ENCODE measurements at places on chromosomes 11 and 22. TPM values are rescaled to one million over a fixed set of nuclear protein-coding genes. Genes with fewer than 3 reads are reported as not detected.

DNA sequence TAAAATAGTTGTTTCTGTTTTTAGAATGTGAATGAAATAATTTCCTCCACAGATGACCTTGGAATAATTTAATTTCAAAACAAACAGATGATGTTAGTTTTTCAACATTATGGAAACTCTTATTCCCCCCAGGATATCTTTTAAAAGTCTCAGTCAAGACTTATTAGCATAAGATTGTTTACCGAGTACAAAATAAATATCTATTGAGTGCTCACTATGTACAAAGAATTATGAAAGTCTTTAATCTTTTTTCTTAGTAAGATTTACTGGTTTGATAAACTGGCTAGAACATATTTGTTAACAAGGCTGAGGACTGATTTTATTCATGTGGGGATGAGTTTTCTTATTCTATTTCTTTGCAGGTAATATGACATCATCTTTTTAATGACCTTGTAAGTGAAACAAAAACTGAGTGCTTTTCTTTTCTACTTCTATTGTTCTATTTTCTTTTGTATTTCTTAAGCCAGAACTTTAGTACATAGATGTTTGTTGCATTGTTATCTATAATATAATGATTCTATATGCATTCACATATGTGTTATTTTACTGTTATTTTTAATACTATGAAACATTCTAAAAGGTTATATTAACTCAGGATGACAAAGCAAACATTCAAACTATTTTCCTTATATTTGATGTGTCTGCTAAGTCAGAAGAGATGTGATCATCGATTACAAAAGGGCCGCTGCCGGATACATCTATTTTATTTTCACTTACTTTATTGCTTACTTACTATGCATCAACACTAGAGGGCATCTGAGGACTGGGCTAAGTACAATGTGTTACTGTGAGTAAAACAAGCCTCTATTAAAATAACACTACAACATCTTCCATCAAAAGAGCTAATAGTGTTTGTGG lies 111.0 kb upstream of the ARHGAP42 start:
- peak; percentile 24 for DNase-seq
- H3K27me3 ChIP-seq = peaks cover 2% of the 10 kb centered on the region
- no peak overlapping the region for H3K27ac ChIP-seq
- no peaks in the 10 kb centered on the region for H3K36me3 ChIP-seq

- H3K36me3 ChIP-seq = no peaks in the 10 kb centered on the region
- H3K4me3 ChIP-seq = no peak overlapping the region
- DNase-seq = no peak
- no peak overlapping the region for H3K27ac ChIP-seq
- no peaks in the 10 kb centered on the region for H3K4me1 ChIP-seq
- peaks cover 13% of the 10 kb centered on the region for H3K27me3 ChIP-seq
Measured at GRCh38 chr22:27648853-27649252, 152.7 kb downstream of the MN1 start.

DNA sequence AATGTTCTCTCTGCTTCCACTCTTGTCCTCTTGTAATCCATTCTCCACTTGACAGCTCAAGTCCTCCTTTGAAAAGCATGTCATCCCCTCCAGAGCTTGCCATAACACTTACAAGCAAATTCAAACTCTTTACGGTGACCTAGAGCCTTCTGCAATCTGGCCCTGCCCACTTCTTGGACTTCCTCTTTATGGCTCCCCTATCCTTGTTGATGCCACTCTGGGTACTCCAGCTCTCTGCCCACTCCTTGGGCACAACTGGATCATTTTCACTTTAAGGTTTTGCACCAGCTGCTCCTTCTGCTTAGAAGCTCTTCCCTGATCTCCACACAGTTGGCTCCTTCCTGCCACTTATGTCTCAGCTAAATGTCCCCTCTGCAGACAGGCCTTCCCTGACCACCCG lies 217.9 kb downstream of the DSCAML1 start:
- H3K27me3 ChIP-seq = peaks cover 9% of the 10 kb centered on the region
- H3K4me3 ChIP-seq = no peak overlapping the region
- DNase-seq = no peak
- no peaks in the 10 kb centered on the region for H3K36me3 ChIP-seq

C11orf86 gene
- total RNA-seq = not detected

- no peak overlapping the region for H3K4me3 ChIP-seq
- DNase-seq = no peak
- no peaks in the 10 kb centered on the region for H3K36me3 ChIP-seq
- H3K27me3 ChIP-seq = peaks cover 19% of the 10 kb centered on the region
- H3K27ac ChIP-seq = no peak overlapping the region
- H3K4me1 ChIP-seq = no peaks in the 10 kb centered on the region
Measured at GRCh38 chr11:113519989-113520613, 44.9 kb upstream of the DRD2 start.

GRCh38 chr22:40176921-40177737 lies 596 bp upstream of the TNRC6B start:
- H3K27me3 ChIP-seq = no peaks in the 10 kb centered on the region
- H3K4me3 ChIP-seq = peak overlapping the region; percentile 89
- DNase-seq = peak; percentile 90
- H3K27ac ChIP-seq = peak overlapping the region; percentile 92
- H3K4me1 ChIP-seq = peaks cover 55% of the 10 kb centered on the region
- H3K36me3 ChIP-seq = peaks cover 8% of the 10 kb centered on the region

- H3K4me3 ChIP-seq = no peak overlapping the region
- no peaks in the 10 kb centered on the region for H3K36me3 ChIP-seq
- DNase-seq = no peak
- no peaks in the 10 kb centered on the region for H3K27me3 ChIP-seq
Measured at GRCh38 chr11:55942785-55943392, 6.7 kb upstream of the OR5I1 start.

KCNQ1 gene
- 9.1 TPM for total RNA-seq

PNPLA5 gene
- total RNA-seq = not detected

TIGD3 gene
- total RNA-seq = 0.58 TPM

GRCh38 chr22:30655532-30655931 lies 12.1 kb downstream of the DUSP18 start:
- H3K36me3 ChIP-seq = peaks cover 5% of the 10 kb centered on the region
- H3K4me3 ChIP-seq = no peak overlapping the region
- no peak overlapping the region for H3K27ac ChIP-seq
- H3K27me3 ChIP-seq = no peaks in the 10 kb centered on the region
- H3K4me1 ChIP-seq = peaks cover 11% of the 10 kb centered on the region

DNA sequence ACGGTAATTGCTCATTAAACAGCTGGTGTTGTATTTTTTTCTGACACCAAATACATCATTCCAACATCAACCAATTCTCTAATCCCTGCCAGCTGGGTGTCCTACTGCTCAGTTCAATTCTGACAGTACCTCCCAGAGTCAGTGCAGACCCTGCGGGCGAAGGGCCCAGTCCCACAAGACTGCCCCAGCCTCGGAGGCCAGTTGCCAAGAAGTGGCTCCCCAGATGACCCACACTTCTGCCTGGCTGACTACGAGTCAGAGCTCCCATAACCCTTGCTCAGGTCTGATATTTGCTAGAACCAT lies 147.2 kb downstream of the CTTN start:
- no peaks in the 10 kb centered on the region for H3K36me3 ChIP-seq
- DNase-seq = no peak
- no peaks in the 10 kb centered on the region for H3K27me3 ChIP-seq
- H3K4me1 ChIP-seq = no peaks in the 10 kb centered on the region
- no peak overlapping the region for H3K27ac ChIP-seq

DNA sequence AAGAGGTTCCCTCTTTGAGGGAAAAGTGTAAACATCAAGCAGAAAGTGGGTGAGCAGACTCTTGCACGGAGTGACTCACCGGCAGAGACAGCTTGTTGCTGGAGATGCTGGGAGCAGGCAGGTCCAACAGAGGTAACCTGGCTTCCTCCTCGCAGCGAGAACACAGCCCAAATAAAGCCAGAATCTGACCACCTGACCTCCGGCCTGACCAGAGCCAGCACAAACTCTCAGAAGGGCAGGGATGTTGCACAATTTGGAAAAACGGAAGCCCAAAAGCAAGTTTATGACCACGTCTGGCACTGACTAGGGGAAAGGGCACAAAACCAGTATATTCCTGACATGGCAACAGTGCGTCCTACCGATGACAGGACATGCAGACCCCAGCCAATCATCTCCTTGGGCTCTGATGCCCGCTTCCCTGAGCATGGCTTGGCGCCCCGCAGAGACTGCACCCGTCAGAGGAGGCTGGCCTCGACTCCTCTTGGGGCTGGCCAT lies 5.4 kb downstream of the SMCO4 start:
- no peak overlapping the region for H3K27ac ChIP-seq
- no peak overlapping the region for H3K4me3 ChIP-seq
- peaks cover 31% of the 10 kb centered on the region for H3K4me1 ChIP-seq
- DNase-seq = no peak
- H3K36me3 ChIP-seq = no peaks in the 10 kb centered on the region

GRCh38 chr11:128289048-128289447 lies 298.3 kb downstream of the ETS1 start:
- H3K4me1 ChIP-seq = peaks cover 98% of the 10 kb centered on the region
- H3K27ac ChIP-seq = peak overlapping the region; percentile 98
- DNase-seq = peak; percentile 76
- H3K4me3 ChIP-seq = no peak overlapping the region

- H3K4me1 ChIP-seq = peaks cover 18% of the 10 kb centered on the region
- no peak overlapping the region for H3K4me3 ChIP-seq
- peak; percentile 3 for DNase-seq
- H3K27me3 ChIP-seq = peaks cover 14% of the 10 kb centered on the region
- H3K36me3 ChIP-seq = peaks cover 2% of the 10 kb centered on the region
Measured at GRCh38 chr11:1748636-1749394, 1.6 kb downstream of the IFITM10 start.

DNA sequence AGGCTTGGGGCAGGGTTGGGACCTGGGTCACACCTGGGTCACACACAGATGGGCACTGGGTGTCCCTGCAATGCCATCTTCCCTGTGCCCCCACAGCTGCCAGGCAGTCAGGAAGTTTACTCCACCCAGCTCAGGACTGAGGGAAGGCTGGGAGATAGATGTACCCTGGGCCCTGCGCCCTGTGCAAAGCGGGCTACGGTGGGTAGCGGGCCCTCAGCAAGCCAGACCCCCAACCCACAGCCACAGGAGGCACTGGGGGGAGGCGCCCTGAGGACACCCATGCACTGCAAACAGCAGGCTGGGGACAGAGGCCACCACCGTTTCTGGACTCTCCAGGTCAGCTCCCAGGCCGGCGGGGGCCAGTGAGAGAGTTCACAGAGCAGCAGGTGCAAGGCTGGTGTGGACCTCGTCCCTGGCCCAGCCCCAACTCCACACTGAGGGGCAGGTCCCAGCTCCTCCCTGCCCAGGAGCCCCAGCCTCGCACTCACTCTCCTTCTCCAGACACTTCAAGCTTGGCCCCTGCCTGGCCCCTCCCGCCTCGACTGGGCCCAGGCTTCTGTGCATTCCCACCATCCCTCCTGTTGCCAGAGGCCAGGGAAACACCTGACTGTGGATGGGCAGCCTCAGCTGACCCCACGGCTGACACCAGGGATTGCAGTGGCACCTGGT lies 4.9 kb downstream of the DUSP8 start:
- H3K4me1 ChIP-seq = peaks cover 4% of the 10 kb centered on the region
- DNase-seq = no peak
- no peak overlapping the region for H3K4me3 ChIP-seq

ACTN3 gene
- 0.27 TPM for total RNA-seq

CTSW gene
- total RNA-seq = 1.7 TPM

DNA sequence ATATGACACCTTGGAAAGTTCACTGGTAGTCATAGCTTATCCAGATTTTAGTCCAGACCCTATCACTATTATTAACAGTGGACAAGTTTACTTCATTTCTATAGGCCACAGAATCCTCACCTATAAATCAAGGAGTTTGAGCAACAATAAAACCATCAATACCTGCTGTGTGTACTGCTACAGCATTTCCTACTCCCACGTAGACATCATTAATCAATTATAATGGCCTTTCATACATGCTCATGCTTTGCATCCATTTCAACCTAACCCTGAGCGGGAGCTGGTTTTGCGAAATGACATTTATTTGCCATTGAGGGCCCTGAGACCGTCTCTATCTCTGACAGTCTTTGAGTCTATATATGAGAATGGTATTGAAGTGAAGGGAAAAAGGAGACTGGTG lies 312.3 kb downstream of the FAT3 start:
- H3K36me3 ChIP-seq = no peaks in the 10 kb centered on the region
- no peak overlapping the region for H3K4me3 ChIP-seq
- no peak overlapping the region for H3K27ac ChIP-seq
- DNase-seq = no peak
